ENCODE measurements at places on chromosomes 1 and 21. TPM values are rescaled to one million over a fixed set of nuclear protein-coding genes. Genes with fewer than 3 reads are reported as not detected.

DNA sequence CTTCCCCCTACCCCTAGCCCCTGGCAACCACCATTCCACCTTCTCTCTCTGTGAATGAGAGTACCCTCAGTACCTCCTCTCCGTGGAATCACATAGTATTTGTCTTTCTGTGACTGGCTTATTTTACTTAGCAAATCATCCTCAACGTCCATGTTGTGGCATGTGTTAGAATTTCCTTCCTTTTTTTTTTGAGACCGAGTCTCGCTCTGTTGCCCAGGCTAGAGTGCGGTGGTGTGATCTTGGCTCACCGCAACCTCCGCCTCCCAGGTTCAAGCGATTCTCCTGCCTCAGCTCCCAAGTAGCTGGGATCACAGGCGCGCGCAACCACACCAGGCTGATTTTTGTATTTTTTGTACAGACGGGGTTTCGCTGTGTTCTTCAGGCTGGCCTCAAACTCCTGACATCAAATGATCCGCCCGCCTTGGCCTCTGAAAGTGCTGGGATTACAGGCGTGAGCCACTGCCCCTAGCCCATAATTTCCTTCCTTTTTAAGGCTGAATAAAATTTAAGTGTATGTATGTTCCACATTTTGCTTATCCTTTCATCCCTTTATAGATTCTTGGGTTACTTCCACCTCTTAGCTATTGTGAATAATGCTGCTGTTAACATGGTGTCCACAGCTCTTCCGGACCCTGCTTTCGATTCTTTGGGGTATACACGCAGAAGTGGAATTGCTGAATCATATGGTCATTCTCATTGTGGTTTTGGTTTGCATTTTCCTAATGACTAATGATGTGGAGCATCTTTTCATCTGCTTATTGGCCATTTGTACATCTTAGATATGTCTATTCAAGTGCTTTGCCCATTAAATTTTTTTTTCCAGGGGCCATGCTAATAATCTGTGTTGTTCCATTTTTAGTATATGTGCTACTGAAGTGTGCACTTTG is 32.3 kb downstream of the ERRFI1 start:
- no peak overlapping the region for H3K4me3 ChIP-seq
- DNase-seq = no peak
- no peaks in the 10 kb centered on the region for H3K27me3 ChIP-seq
- no peaks in the 10 kb centered on the region for H3K36me3 ChIP-seq

- H3K27me3 ChIP-seq = no peaks in the 10 kb centered on the region
- H3K4me1 ChIP-seq = peaks cover 9% of the 10 kb centered on the region
- no peak overlapping the region for H3K27ac ChIP-seq
- H3K36me3 ChIP-seq = no peaks in the 10 kb centered on the region
- no peak for DNase-seq
Observed at GRCh38 chr1:169928438-169929209, 34.9 kb upstream of the SCYL3 start.

DNA sequence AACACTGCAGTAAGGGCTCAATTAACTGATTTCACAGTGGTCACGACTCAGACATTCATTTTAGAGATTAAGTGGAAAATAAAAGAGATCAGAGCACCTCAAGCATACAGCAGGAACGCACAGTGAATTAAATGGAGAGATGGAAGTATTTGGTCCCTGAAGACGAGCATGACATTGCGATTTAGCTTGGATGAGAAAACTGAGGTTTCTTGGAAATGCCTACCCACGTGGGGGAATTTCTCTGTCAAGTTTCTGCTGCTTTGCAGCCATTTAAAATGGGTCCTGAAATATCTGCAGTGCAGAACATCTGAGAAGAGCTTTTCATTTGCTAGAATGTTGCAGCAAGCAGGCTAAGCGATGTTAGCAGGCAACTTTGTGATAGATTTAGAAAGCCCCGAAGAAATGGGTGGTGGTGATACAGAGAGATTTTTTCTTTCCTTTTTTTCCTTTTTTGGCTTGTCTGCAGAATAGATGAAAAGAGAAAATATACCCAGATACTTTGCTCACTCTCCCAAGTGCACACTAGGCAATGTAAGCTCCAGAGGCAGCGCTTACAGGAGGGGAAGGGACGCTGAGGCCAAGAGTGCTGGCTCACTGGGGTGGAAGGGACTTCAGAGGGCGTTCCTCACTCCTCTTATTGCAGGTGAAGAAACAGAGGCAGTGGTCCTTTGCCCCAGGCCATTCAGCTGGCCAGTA is 258.0 kb downstream of the KCNJ6 start:
- no peaks in the 10 kb centered on the region for H3K36me3 ChIP-seq
- H3K4me3 ChIP-seq = no peak overlapping the region
- H3K4me1 ChIP-seq = peaks cover 7% of the 10 kb centered on the region
- H3K27me3 ChIP-seq = no peaks in the 10 kb centered on the region
- no peak overlapping the region for H3K27ac ChIP-seq

DNA sequence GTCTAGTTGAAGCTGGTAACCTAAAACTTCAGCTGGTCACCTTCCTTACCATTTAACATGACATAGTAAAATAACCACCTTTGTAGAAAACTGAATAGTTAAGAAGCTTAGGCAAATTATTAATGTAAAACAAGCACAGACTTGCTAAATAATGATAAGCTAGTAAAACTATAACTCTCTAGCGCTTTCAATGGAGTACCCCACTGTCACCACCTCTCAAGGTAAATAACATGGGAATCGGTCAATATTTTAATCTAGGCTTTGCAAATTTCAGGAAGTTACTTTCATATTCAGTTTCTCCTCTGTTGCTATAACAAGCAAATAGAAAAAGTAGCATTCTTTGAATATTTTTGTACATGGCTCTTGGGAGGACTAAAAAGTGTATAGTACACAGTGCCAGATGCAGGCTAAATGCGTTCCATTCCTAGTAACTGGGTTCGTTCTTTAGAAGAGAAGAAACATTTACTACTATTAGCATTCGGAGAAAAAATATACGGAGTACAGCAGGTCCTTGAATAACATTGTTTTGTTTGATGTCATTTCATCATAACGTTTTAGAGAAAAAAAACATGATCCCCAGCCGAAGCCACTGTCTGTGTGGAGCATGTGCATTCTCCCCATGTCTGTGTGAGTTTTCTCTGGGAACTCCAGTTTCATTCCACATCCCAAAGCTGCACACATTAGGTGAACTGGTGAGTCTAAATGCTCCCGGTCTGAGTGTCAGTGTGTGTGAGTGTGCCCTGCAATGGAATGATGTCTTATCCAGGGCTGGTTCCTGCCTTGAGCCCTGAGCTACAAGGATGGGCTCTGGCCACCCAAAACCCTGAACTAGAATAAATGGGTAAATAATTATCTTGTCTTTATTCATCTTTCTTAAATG is 52.5 kb downstream of the EPRS1 start:
- no peak overlapping the region for H3K4me3 ChIP-seq
- peaks cover 65% of the 10 kb centered on the region for H3K36me3 ChIP-seq
- no peaks in the 10 kb centered on the region for H3K4me1 ChIP-seq
- no peak overlapping the region for H3K27ac ChIP-seq

RAD54L gene
- total RNA-seq = 0.44 TPM

IGSF5 gene
- total RNA-seq = 5.6 TPM

DNA sequence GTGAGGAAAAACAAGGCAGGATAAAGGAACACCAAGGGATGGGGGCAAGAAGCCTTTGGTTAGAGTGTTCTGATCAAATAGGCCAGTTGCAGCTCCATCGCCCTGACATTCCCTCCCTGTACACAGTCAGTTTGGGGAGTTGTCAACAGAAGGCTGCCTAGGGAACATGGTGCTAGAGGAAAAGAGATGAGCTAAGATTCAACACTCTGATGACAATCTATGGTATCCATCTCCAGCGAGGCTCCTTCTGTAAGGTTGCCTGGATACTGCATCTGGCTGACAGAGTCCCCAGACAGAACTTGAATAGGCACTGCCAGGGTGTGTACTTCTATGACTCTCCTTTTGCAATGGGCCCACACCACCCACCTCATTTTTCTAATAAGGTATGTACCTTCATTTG is 11.2 kb upstream of the SLAMF9 start:
- H3K27ac ChIP-seq = no peak overlapping the region
- H3K4me3 ChIP-seq = no peak overlapping the region
- H3K36me3 ChIP-seq = no peaks in the 10 kb centered on the region

- H3K4me3 ChIP-seq = no peak overlapping the region
- no peaks in the 10 kb centered on the region for H3K36me3 ChIP-seq
- no peak overlapping the region for H3K27ac ChIP-seq
- DNase-seq = no peak
- H3K27me3 ChIP-seq = no peaks in the 10 kb centered on the region
Observed at GRCh38 chr1:208600456-208601190, 356.4 kb upstream of the PLXNA2 start.

GRCh38 chr1:15066191-15066590 is 87.4 kb upstream of the TMEM51 start:
- H3K36me3 ChIP-seq = no peaks in the 10 kb centered on the region
- H3K4me1 ChIP-seq = no peaks in the 10 kb centered on the region
- DNase-seq = no peak
- H3K27me3 ChIP-seq = no peaks in the 10 kb centered on the region
- no peak overlapping the region for H3K4me3 ChIP-seq
- H3K27ac ChIP-seq = no peak overlapping the region

DIP2A gene
- total RNA-seq = 27.1 TPM

- H3K4me1 ChIP-seq = no peaks in the 10 kb centered on the region
- H3K27me3 ChIP-seq = peaks cover 13% of the 10 kb centered on the region
- H3K4me3 ChIP-seq = no peak overlapping the region
- no peak for DNase-seq
- no peaks in the 10 kb centered on the region for H3K36me3 ChIP-seq
Observed at GRCh38 chr1:204801211-204801610, 69.5 kb upstream of the NFASC start.

EXO1 gene
- 1.5 TPM for total RNA-seq

DNA sequence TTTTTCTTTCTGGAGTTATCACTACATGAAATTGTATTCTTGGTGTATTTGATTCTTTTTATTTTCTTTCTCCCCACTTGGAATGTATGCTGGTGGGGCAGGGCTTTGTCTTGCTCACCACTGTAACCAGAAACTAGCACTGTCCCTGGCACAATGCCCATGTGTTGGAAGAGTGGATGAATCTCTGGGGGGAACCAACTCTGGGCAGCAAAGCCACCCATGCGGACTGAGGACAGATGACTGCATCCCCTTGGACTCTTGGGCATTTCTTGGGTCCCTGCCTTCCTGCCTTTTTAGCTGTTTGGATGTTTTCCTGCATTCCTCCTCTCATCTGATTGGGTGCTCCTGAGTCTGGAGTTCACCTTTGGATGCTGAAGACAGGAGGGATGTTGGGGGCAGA is 6.1 kb downstream of the CYP4B1 start:
- no peaks in the 10 kb centered on the region for H3K36me3 ChIP-seq
- H3K27me3 ChIP-seq = no peaks in the 10 kb centered on the region
- DNase-seq = no peak
- no peak overlapping the region for H3K4me3 ChIP-seq

GRCh38 chr21:31604591-31605190 is 54.8 kb upstream of the SOD1 start:
- H3K4me1 ChIP-seq = no peaks in the 10 kb centered on the region
- peak; percentile 35 for DNase-seq
- no peak overlapping the region for H3K27ac ChIP-seq
- no peak overlapping the region for H3K4me3 ChIP-seq

DNA sequence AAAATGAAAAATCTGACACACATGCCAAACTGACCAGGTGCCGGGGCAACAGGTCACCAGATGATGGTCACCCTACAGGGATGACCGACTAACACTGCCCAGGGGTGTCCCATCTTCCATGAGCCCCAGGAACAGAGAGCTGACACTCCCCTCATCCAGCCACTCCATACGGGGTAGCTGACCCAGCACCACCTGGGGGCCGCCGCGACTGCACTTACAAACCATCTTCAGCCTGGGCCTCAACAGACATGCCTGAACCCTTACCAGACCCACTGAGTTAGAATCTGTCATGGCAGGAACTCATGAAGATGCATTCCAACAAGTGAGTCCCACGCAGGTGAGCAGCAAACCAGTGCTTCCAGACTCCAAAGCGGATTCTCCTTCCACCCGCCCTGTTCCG is 31.6 kb upstream of the AJAP1 start:
- H3K4me3 ChIP-seq = no peak overlapping the region
- DNase-seq = no peak
- no peak overlapping the region for H3K27ac ChIP-seq
- H3K4me1 ChIP-seq = no peaks in the 10 kb centered on the region

GRCh38 chr1:245754463-245754961 is 599.7 kb downstream of the KIF26B start:
- no peaks in the 10 kb centered on the region for H3K36me3 ChIP-seq
- H3K27ac ChIP-seq = no peak overlapping the region
- no peaks in the 10 kb centered on the region for H3K4me1 ChIP-seq
- no peak for DNase-seq
- no peaks in the 10 kb centered on the region for H3K27me3 ChIP-seq

VSIG8 gene
- not detected for total RNA-seq

GRCh38 chr1:182700351-182700709 is 15.9 kb upstream of the RGS8 start:
- DNase-seq = no peak
- H3K4me1 ChIP-seq = peaks cover 6% of the 10 kb centered on the region
- no peaks in the 10 kb centered on the region for H3K36me3 ChIP-seq
- peak overlapping the region; percentile 31 for H3K27ac ChIP-seq
- H3K4me3 ChIP-seq = no peak overlapping the region
- H3K27me3 ChIP-seq = no peaks in the 10 kb centered on the region

GRCh38 chr1:202155478-202156021 is 4.9 kb downstream of the PTPN7 start:
- H3K4me3 ChIP-seq = no peak overlapping the region
- H3K36me3 ChIP-seq = no peaks in the 10 kb centered on the region
- no peak for DNase-seq
- H3K27me3 ChIP-seq = no peaks in the 10 kb centered on the region
- H3K27ac ChIP-seq = no peak overlapping the region
- peaks cover 7% of the 10 kb centered on the region for H3K4me1 ChIP-seq

DNA sequence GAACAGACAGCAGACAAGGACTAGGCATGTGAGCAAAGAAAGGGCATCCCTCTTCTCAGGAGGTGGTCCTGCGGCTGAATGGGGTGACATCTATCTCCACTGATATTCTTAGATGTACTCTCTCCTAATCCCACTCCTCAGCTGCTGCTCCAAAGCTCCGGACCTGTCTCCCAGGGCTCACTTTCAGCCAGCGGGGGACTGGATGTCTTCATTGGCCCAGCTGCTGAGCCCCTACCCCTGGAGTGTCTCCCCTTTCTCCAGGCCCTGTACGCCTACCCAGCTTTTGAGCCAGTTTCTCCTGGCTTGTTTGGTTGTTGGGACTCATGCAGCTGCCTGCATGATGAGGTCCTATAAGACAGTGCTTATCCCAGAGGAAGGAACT is 28.8 kb upstream of the CSF1 start:
- no peak overlapping the region for H3K27ac ChIP-seq
- H3K36me3 ChIP-seq = no peaks in the 10 kb centered on the region

GRCh38 chr1:58941471-58942289 is 157.8 kb upstream of the JUN start:
- no peak overlapping the region for H3K4me3 ChIP-seq
- H3K4me1 ChIP-seq = no peaks in the 10 kb centered on the region
- H3K27me3 ChIP-seq = no peaks in the 10 kb centered on the region
- H3K36me3 ChIP-seq = no peaks in the 10 kb centered on the region
- DNase-seq = no peak
- H3K27ac ChIP-seq = no peak overlapping the region

ROR1 gene
- total RNA-seq = 16.5 TPM

AGT gene
- total RNA-seq = 69.8 TPM

TMEM63A gene
- 29.4 TPM for total RNA-seq

- H3K4me1 ChIP-seq = peaks cover 35% of the 10 kb centered on the region
- H3K27ac ChIP-seq = no peak overlapping the region
- no peak overlapping the region for H3K4me3 ChIP-seq
- H3K27me3 ChIP-seq = no peaks in the 10 kb centered on the region
- no peaks in the 10 kb centered on the region for H3K36me3 ChIP-seq
Observed at GRCh38 chr21:26153758-26154157, 16.8 kb downstream of the APP start.

Measured in heart left ventricle (tissue), 16 donors.